ENCODE measurements at places on chromosomes 5 and 9.

DNA sequence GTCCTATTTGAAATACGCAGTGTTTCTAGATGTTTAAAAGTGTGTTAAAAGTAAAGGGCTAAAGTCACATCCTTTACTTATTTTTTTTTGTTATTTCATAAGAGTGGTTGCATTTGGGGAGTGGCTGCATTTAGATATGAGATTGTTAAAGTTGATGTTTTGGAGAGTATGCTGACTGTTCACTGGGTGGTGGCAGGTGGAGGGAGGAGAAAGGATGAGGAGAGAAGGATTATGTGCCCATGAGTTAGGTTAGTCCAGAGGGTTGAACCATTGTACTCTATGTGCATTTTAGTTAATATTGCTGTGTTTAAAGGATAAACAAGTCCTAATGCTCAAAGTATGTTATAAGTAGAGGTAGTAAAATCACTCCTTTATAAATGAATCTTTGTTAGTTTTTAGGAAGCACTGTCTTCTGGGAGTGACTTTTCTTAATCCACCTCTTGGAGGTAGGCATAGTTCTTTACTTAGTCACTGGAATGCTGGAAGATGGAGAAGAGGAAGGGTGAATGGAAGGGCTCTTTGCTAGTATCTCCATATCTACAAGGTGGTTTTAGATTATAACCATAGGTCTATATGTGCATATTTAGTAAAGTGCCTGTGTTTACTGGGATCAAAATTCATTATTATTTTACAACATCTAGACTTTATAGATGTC, 332.3 kb downstream of the NPR3 start:
- DNase-seq = no peak

GRCh38 chr9:95529910-95530309, 13.1 kb upstream of the PTCH1 start:
- DNase-seq = no peak

DNA sequence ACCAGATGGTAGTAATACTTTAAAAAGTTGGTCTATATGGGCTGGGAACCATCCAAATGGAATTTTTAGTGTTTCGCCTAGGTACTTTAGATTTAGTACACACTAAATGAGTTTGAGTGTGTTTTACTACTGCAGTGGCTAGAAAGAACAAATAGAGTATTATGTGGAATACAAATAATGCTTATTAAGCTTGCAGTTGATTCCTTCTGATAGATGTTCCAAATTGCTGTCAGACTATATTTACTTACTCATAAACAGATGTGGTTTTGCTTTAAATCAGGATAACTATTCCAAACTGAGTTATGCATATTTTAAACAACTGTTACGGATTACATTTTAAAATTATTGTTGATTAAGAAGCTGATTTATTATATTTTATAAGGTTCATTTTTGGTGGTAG, 103.3 kb downstream of the ZSWIM6 start:
- DNase-seq = no peak

DNA sequence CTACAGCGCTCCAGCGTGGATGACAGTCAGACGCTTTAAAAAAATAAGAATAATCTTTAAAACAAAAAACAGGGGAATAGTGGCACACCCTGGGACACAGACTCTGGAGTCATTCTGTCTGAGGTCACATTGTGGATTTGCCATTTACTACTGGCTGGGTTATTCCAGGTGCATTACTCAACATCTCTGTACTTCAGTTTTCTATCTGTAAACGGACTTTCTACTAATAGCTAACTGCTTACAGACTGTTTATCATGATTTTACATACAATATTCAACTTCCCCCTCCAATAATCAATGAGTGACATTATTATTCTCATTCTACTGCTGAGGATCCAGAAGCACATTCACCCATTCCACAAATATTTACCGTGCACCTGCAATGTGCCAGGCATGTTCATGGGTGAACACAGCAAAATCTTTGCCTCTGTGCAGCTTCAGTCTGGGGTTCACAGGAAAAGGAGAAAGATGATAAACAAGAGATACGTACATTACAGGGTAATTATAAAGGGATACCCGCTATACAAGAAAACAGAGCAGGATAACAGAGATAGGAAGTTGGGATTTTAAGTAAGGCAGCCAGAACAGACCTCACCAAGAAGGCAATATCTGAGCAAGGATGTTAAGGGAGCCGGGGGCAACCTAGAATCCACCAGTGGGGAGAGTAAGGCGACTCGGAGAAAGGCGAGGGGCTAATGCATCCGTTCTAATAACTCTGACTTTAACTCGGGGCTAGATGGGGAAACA, 984 bp upstream of the RAD23B start:
- no peak for DNase-seq

DNA sequence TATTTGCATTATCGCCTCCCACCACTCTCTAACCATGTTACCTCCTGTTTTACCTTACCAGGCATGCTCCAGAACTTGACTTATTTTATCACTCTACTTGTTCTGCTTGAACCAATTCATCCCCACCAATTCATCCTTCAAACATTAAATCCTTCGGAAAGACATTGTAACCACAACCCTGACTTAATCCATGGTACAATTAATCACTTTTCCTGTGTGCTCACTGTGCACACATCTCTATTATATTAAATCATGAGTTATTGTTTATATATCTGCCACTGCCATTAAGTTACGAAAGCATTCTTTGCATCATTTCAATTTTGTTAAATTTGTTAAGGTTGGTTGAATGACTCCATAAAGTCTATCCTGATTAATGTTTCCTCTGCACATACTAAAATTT, 7.4 kb upstream of the C5orf46 start:
- no peak for DNase-seq

DNA sequence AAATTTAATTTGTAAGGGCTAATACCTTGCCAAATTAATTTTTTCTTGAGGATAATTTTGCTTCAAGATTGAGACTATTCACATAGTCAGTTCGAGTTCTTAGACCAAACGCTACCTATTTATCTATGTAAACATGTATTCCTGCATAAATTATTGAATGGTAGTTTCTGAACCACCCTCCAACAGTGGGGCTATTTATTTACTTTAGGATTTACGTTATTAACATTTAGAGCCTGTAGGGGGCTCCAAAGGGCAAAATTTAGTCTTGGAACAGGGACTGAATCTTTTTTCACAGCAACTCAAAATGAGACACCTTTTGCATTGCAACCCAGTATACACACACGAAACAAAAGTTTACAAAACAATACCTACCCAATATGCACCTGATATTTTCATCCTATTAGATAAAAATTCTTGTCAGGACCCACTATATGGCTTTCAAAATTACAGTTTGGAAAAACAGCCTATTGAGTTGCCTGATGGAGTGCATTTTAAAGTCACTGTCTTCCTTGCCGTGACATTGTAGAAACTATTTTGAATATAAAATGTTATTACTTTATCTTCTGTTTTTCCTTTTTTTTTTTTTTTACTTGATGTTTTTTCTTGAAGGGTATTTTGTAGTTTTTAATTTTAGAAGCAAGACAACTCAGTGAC, 47.1 kb upstream of the POU4F3 start:
- DNase-seq = no peak

DNA sequence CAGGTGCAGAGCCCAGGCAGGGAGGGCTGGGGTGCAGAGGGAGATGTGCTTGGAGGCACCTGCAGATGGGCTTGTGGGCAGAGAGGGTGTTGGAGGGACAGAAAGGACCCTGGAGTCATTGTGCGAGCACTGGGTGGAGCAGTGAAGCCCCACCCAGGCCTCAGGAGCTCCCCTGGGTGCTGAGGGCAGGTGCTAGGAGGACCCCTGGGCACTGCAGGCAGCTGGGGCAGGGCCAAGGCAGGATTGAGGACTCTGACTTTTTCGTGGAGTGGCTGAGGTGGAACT, 10.3 kb upstream of the SLC6A18 start:
- DNase-seq = no peak

DNA sequence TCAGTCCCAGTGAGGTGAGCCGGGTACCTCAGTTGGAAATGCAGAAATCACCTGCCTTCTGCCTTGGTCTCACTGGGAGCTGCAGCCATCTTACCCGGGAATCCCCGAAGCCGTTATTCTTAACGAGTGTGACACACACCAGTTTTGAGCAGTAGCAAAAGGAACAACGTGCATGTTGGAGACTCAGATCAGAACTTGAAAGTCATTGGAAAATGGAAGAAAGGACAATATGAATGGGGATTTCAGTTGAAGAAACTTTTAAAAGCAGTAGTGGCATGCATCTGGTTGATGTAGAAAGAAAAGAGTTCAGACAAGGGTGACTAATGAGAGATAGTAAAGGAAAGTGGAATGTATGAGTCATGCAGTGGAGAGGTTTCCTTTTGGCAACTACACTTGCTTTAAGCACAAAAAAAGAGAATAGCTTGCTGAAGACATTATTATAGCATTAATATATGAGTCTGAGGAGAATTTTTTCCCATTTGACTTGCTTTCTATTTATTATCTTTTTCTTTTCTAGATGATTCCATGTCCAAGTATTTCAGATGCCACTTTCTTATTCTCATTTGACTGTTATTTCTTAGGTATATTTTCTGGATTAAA, 44.4 kb upstream of the ANKDD1B start:
- DNase-seq = no peak

All from mesenteric fat pad (tissue), 1 donor.